ENCODE measurements at places on chromosomes 13 and 19.

DNA sequence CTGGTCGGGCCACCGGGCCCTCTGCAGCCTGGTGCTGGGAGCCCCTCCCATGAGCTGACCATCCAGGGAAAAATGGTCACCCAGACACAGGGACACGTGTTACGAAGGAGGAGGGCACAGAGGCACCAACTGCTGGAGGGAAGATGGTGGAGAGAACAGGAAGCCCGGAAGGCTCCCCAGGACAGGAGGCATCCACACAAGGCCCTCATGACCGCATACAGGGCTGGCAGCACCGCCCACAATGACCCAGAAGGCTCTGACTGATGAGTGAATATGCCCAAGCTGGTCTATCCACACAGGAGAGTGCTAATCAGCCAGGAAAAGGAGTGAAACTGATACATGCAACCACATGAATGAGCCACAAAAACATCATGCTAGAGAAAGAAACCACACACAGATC, 14.0 kb upstream of the TMEM86B start:
- no peak for DNase-seq

DNA sequence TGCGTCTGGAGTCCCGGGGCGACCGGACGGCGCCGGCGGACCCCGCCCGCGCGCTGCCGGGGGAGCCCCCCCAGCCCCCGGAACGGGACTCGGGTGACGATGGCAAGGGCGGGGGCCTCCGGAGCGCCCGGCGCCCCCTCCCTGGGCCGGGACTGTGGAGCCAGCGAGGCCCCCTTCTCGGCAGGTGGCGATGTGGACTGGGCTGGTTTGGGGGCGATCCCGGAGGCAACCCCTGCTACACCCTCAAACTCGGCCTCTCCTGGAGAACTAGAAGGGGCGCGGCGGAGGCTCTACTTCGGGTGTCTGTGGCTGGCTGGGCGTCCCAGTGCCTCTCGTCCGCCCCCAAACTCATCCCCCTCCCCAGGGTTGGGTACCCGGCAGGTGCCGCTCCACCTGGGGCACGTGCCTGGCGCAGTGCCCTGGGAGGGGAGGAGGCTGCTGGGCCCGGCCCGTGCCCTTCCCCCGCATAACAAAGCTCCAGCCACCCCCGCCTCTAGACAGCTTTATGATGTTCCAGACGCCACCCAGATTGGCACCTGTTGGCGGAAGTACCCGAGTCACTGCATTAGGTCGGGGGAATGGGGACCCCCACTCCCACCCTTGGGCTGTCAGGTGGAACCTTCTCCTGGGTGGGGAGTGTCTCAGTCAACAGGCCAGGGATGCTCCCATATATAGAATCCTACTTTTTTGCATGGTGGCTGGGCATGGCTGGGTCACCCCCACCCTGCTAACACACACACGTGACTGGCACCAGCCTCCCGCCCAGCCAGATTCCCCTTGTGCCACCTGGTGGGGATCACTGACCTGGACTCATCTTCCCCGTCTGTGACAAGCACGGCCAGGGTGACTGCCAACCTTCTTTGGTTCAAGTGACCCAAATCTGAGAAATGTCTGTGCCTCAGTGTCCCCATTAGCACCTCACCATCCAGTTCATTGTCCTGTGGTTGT, 722 bp downstream of the PKN1 start:
- no peak for DNase-seq

- peak; percentile 65 for DNase-seq
Observed at GRCh38 chr19:39506944-39507714, 7.8 kb upstream of the SELENOV start.

GRCh38 chr19:45529420-45529785, 22.1 kb downstream of the VASP start:
- no peak for DNase-seq

DNA sequence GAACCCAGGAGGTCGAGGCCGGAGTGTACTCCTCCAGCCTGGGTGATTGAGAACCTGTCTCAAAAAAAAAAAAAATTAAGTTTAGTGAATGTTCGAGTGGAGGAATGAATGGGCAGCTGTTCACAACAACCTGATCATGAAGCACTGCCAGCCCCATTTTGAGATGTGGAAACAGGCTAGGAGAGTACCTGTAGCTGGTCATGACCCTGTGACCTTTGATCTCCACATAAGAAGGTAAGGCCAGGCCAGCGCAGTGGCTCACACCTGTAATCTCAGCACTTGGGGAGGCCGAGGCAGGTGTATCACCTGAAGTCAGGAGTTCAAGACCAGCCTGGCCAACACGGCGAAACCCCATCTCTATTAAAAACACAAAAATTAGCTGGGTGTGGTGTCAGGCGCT, 7.6 kb downstream of the RAVER1 start:
- DNase-seq = no peak

GRCh38 chr19:35457173-35457572, 9.1 kb downstream of the FFAR2 start:
- DNase-seq = no peak

GRCh38 chr13:86579662-86580061, 780.4 kb upstream of the SLITRK6 start:
- no peak for DNase-seq

DNA sequence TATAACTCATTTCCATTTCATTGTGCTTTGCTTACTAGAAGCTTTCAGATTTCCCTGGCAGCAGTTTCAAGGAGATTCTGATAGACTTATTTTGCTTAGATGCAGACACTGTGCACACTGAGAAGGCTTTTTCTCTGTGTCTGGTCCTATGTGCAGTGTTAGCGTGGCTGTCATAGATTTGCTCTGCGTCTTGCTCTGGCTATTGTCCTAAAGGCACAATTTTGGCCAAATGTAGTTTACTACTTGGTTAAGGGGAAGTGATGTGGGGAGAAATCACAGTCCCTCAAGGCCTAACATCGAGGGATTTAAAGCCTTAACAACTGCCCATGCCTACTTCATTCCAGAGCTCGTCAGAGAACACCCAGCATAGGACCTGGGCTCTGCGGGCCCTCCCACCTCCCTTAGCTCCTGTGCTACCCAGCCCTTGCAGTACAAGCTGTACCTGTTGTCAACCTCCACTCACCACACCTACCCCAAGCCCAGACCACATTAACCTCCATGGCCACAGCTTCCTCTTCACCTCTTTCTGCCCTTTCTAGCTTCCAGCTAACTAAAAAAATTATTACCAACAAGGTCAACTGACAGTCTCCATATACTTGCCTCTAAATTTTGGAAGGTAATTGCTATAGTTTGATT, 38.9 kb upstream of the KATNAL1 start:
- DNase-seq = no peak

DNA sequence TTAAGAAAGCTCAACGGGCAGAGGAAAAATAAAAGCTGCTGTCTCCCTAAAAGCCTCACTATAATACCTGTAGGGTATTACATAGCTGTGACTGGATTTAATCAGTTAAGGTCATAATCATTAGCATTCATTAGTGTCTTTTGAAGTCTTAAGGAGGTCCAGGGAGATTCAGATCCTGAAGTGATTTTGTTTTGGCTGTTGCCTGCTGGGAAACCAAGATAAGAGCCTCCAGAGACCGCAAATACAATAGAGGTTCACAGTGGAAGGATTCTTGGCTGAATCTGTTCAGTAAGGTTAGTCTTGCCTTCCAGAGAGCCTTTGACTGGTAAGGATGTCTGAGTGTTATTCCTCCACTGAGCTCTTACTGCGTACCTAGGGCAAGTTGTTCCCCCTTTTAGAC, 54.0 kb upstream of the TNFRSF19 start:
- DNase-seq = no peak

GRCh38 chr13:85436029-85436428, 363.2 kb downstream of the SLITRK6 start:
- no peak for DNase-seq

DNA sequence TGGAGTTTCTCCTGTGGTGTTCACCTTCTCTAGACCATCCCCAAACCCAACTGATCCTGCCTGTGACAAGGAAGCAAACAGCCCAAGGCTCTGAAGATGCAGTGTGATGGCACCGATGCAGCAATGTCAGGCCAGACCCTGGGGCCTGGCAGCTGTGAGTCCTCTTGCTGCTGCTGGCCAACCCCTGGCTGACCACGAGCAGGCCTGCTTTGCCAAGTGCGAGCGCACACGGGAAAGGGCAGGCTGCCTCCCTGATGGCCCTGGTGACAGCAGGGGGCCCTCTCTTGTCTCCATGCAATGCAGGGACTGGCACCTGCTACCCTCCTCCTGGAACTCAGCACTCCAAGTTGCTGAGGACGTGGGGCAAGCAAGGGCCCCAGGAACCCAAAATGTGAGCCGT, 5.4 kb upstream of the VSTM2B start:
- DNase-seq = no peak

DNA sequence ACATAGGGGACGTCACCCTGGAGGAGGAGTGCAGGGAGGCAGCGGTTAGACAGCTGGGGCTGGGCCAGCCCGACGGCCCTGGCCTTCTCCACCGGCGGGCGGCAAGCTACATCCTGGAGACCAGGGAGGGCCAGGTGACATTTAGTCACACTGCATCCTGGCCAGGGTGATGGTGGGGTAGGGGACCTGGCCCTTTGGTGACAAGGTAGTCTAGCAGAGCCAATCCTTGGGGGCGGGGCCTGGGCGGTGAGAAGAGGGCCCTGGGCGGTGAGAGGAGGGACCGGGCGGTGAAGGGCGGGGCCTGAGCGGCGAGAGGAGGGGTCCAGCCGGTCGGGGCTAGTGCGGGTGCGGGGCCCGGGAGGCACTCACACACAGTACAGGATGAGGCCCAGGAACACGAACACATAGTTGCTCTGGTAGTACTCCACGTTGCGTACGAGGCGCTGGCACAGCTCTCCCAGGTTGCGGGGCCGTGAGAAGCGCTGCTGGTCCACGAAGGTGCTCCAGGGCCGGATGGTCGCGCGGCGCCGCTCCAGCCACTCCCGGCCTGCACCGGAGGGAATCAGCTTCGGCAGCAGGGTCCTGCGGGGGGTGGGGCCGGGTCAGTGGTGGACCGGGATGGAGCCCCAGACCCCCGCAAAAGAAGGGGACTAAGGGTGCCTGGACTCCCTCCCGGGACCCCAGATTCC, 610 bp downstream of the RABAC1 start:
- DNase-seq = peak; percentile 37

DNA sequence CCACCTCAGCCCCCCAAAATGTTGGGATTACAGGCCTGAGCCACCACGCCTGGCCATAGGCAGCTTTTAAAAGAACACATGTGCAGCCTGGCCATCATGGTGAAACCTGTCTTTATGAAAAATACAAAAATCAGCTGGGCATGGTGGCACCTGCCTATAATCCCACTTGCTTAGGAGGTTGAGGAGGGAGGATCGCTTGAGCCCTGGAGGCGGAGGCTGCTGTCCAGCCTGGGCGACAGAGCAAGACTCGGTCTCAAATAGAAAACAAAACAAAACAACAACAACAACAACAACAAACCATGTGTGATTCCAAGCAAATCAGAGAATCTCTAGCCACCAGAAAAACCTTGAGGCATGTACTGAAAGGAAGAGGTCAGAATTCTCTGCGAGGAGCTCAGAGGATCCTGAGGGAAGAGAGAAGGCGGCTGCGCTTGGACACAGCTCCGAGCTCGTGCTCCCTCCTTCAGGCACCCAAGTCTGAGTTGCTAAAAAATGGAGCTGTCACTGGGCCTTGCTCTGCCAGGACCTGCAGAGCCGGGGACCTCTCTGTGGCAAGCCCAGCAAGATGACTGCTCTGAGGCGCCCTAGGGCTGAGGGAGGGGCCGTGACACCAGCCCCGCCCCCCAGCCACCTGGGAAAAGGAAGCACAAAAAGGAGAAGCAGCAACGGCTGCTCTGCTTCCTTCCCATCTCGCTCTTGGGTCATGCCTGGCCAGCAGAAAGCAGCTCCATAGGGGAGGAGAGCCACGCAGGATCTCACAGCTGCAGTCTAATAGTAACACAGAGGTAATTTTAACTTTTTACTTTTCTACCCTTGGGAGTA, at the start of gene ARL11:
ARL11 (plus strand) TSS at position 677 of the 822 bp plus-strand sequence. CDS start 1,941 bp downstream, outside the sequence.
- no peak for DNase-seq

DNA sequence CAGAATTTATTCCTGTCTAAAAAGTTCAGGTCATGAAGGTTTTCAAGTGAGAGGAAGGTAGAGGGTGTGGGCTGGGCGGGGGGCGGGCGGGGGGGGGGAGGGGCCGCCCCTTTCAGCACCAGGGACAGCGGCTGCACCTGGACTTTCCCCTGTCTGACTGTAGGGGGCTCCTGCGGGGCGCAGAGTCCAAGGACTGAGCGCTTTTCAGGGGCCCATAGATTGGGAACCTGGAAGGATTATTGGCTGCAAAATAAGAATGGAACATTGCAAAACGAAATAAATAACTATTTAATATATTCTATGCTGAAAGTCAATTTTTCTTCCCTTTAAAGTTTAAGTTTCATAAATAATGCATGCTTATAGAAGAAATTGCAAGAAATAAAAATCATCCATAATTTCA, 8.9 kb upstream of the CYP4F3 start:
- DNase-seq = no peak

GRCh38 chr13:105814219-105814901, 721.1 kb downstream of the EFNB2 start:
- DNase-seq = no peak

DNA sequence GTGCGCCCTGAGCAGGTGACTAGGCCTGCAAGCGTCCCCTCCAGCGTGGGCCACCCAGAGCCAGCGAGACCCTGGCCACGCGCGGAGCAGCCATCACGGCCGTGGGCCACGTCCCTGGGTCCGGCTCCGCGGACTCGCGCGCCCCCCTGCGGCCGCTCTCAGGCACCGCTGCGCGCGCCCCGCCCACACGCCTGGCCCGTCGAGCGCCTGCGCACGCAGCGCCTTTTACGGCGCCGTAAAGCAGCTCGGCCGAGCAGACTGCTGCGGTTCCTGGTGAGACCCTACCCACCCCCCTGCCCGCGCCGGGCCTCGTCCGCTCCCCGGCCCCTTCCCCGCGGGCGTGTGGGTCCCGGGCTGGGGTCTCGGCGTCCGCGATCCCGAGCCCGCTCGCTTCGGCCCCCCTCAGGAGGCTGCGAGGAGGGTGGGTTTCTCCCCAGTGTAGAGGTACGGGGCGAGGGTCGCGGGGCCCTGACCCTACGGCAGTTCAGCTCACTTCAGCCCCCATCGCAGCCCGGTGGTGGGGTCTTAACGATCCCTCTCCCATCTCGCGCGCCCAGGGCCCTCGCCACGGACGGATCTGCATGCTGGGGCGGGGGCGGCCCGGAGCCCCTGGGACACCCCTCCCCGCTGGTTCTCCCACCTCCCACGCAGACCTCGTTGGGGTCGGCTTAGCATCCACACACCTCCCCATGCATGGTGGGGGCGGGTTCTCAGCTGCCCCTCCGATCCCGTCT, at the start of gene TRAPPC5:
TRAPPC5 (plus strand) TSS at position 228 of the 734 bp plus-strand sequence. CDS start 1,421 bp downstream, outside the sequence.
- peak; percentile 78 for DNase-seq

GRCh38 chr13:48304143-48304876, 759 bp downstream of the RB1 start:
- DNase-seq = no peak
